Fibroblast of the aortic adventitia (primary cell): ENCODE measurements at places on chromosomes 5 and 9.

- DNase-seq: no peak
Measured at GRCh38 chr9:134189145-134189469, 24.7 kb upstream of the RNU6ATAC start.

DNA sequence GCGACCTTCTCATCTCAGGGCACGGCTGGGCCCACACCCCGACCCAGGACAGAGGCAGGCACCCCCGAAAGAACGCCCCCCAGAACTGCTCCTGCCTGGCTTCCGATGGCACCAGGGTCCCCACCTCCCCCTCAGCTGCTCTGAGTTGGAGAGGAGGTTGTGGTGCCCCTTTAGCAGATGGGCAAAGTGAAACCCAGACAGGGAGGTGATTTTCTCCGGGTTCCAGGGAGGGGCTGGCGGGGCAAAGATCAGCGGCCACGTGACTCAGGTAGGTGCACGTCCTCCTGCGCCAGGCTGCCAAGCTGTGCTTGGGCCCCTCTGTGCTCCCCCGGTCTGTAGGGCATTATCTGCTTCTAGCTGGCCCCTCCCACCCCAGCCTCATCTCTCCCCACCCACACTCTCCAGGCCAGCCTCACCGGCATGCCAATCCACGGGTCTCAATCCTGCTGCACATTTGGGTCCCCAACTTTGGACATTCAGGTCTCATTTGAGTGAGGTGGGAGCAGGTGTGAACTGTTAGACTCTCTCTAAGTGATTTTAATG is 85.1 kb upstream of the RAPGEF1 start:
- DNase-seq: no peak

GRCh38 chr5:179509239-179509638 is 41.1 kb upstream of the RUFY1 start:
- no peak for DNase-seq

- peak; percentile 67 for DNase-seq
Measured at GRCh38 chr9:16611001-16611400, 259.5 kb downstream of the BNC2 start.
